Activated CD4-positive, alpha-beta T cell treated with anti-CD3 and anti-CD28 coated beads, Interleukin-2, amount 50 U/mL, for 24 hours (primary cell): ENCODE measurements at places on chromosomes 16 and 17.

- no peak for DNase-seq
Measured at GRCh38 chr17:39701012-39701783, 1.3 kb downstream of the ERBB2 start.

- no peak for DNase-seq
Measured at GRCh38 chr17:79484600-79485418, 126.0 kb downstream of the RBFOX3 start.

DNA sequence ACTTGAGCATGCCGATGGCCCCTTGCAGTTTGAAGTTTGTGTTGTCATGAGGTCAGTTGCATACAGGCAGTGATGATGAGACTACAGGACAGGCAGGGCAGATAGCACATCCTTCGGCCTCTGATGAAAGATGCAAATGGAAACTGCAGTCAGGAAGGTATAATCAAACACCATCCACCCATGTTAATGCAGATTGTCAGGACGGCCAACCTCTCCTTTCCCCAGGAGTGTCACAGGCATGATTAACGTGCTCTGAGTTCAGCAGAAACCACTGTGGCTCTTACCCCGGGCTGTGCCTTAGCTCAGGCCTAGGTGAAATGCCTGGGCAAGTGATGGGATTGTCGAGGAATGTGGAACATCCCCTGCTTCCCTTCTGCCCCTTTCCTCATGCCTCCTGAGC, 893.5 kb upstream of the RBFOX1 start:
- DNase-seq = no peak

DNA sequence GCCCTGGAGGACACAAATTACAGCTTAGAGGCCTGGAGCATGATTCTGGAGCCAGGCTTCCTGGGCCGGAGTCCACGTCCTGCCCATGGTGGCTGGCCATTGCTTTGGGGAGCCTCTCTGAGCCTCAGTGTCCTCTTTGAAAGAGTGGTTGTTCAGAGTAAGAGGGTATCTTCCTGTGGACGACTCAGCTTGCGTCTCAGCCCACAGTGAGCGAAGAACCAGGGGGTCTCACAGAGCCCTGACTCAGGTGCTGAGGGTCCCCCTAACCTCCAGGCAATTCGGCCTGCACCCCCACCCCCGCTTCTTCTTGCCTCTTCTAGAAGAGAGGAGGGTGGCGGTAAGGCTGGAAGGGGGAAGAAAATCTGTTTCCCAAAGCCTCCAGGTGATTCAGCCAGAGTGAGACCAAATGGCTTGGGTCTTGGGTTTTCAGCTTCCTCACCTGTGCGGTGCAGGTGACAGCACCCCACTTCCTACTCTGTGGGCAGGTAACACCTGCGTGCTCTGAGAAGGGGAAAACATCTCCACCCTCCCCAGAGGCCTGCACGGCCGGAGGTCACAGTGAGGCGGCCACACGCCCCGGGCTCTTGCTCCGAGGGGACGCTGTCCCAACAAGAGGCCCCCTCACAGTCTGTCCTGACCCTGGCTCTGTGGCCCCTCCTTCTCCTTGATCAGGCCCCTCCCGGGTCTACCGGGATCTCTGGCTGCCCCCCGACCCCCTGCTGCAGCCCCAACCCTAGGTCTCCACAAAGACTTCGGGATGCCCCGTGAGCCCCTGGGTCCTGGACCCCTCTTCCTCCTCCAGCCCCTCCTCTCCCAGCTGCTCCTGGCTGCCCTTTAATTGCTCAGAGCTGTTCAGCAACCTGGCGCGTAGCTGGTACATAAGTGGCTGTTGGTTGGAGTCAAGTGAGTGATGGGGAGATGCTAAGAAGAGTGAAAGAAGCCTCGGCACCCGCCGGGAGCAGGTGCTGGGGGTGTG, 119.2 kb downstream of the METRNL start:
- DNase-seq = no peak

DNA sequence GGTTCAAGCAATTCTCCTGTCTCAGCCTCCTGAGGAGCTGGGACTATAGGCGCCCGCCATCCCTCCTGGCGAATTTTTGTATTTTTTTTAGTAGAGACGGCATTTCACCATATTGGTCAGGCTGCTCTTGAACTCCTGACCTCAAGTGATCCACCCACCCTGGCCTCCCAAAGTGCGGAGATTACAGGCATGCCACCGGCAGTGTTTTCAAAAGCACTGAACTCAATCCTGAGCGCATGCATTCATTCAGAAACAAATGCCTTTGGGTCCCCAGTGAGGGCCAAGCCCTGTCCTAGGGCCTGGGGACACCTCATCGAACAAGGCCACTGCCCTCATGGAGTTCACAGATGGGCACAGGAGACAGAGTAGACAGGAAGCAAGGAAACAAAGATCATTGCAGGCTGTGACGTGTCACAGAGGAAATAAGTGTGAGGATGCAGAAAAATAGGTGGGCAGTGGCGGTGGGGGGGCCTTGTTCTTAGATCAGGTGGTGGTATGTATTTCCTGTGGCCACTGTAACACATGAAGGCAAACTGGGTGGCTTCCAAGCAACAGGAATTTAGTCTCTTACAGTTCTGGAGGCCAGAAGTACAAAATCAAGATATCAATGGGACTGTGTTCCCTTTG, 12.5 kb downstream of the TMEM114 start:
- DNase-seq = no peak

DNA sequence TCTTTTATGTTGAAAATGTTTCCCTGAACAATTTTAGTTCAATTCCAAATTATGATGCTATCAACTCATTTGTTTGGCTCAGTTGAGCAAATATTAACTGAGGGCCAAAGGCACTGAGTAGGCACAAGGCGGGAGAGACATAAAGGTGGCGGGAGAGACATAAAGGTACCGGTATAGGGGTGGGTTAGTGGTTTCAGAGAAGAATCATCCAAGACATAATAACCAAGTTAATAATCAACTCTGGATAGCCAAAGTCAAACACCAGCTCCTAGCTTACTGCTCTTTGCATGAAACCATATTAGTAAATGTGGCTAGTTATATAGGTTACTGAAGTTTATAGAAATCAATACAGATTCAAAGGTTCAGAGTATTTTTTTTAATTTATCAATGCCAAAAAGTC, 91.7 kb downstream of the RPGRIP1L start:
- no peak for DNase-seq

- peak; percentile 32 for DNase-seq
Measured at GRCh38 chr16:21646721-21647561, 5.5 kb downstream of the IGSF6 start.

DNA sequence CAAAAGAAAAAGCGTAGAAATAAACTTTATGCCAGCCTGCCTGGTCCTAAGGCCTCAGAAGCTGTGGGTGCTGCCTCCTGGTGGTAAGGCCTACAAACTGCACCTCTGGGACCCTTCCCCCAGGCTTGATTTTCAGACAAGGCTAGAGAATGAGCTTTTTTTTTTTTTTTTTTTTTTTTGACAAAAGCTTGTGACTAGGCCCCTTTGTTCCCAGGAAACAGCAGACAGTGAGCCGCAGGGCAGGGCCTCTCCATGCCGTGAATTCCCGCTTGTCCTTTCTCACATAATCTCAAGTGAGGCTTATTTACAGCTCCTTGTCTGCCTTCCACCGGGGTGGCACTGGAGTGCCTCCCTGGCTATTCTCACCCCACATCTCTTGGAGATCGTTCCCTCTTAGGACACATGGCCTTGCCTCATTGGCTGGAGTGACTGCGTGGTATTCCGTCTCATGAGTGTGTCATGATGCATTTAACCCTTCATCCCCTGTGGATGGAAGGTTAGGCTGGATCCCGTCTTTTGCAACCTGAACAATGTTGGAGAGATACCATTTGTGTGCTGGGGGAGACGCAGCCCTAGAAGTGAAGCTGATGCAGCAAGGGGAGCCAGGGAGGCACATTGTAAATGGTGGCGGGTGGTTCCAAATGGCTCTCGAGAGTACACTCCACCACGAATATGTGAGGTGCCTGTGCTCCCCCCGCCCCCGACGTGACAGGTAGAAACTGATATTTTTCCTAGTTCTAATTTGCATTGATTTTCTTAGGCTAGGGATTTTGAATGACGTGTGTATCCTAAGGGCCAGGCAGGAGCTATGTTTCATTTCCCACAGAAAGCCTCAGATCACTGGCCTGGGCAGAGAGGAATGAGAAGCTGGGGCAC, 49.6 kb downstream of the USP22 start:
- peak; percentile 32 for DNase-seq

GRCh38 chr17:73870473-73870872, 226.2 kb upstream of the SDK2 start:
- DNase-seq = no peak
